ENCODE measurements at places on chromosomes 5 and 9.

DNA sequence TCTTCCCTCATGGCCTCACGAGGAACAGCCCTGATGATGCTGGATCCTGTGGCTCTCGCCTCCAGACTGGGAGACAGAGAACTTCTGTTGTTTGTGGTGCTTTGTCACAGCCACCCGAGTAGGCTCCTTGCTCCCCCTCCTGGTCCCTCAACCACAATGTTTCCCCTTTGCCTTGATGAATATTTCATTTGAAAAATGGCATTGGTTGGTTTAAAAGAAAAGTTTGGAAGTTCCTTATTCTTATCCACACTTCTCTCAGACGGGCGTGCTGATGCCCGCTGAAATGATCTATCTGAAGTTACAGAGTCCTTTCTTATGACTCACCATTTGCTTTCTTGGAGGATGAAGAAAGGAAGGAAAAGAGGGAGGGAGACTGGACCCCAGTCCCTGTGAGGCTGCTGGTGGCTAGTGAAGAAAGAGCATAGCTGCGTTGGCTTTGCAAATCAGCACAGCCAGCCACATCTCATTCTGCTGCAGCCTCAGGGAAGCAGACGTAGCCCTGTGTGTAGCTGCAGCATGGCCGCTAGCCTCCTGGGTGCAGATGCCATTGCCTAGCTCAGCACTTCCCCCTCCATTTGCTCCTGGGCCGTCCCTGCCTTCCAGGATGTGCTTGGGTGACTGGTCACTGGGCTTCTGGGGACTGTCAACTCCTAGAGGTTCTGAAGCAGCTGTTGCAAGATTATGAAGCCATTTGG, 185.9 kb downstream of the ERCC6L2 start:
- peak; percentile 74 for DNase-seq

GRCh38 chr9:100222674-100223073, 123.6 kb downstream of the INVS start:
- peak; percentile 32 for DNase-seq

- no peak for DNase-seq
Measured at GRCh38 chr9:134807716-134808446, 72.7 kb upstream of the FCN2 start.

GRCh38 chr5:55747778-55748318, 10.0 kb downstream of the DDX4 start:
- no peak for DNase-seq

- DNase-seq, result no peak
Measured at GRCh38 chr5:65992630-65993029, 66.3 kb downstream of the ERBIN start.

DNA sequence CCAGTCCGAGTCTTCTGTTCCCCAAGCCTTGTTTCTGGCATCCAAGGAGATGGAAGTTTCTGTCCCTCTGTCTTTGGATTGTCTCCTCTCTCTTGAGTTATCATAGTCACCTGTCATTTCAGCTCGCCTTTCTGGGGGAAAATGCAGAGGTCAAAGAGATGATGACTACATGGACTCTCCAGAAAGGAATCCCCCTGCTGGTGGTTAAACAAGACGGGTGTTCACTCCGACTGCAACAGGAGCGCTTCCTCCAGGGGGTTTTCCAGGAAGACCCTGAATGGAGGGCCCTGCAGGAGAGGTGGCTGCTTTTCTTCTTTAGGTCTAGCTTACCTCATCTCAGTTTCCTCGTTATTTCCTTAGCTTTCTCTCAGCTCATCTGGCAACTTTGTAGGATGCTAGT, 25.1 kb downstream of the ERAP2 start:
- no peak for DNase-seq

- no peak for DNase-seq
Measured at GRCh38 chr5:133825631-133826289, 142.7 kb downstream of the C5orf15 start.

DNA sequence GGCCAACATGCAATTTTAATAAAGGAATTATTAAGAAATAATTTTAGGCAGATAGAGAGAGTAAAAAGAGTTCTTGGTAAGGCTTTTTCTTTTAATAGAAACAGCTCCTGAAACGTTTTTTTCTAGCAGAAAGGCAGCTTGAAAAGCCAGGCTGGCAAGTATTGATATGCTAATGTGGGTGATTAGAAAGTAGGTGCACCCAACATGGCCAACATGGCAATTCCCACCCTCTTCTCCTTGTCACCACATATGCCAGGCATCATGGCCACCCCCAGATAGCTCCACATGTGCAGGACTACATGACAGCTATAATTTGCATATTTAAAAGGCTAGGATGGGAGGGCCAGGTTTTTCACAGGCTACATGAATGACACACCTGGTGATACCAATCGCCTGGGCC, 615.2 kb downstream of the PTPRD start:
- DNase-seq, result no peak
